Left forelimb (tissue), 1 donor: ENCODE measurements at places on chromosomes 16 and 17.

GRCh38 chr17:17322516-17323510 lies 19.6 kb downstream of the NT5M start:
- no peak for DNase-seq

GRCh38 chr17:42378959-42379594 lies 9.2 kb downstream of the STAT3 start:
- no peak for DNase-seq

DNA sequence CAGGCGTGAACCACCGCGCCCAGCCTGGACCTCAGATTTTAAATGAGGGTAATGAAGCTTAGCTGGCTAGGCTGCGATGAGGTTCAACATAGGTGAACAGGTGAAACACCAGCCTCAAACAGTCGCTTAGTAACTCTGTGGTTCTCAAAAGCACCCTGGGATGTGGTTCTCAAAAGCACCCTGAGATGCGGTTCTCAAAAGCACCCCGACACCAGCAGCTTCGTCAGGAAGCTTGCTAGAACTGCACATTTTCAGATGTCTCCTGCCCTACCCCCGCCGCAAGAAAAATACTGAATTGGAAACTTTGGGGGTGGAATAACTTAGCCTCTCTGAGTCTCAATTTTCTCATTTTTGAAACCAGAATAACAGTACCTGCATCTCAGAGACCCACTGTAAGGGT lies 86.7 kb upstream of the XYLT1 start:
- DNase-seq = no peak

- no peak for DNase-seq
These were observed 188.5 kb downstream of the MAP2K6 start for GRCh38 chr17:69602972-69603371.

- no peak for DNase-seq
These were observed 30.1 kb downstream of the GPRC5B start for GRCh38 chr16:19854543-19854876.

- no peak for DNase-seq
These were observed 73.7 kb downstream of the USP22 start for GRCh38 chr17:20968913-20969616.

DNA sequence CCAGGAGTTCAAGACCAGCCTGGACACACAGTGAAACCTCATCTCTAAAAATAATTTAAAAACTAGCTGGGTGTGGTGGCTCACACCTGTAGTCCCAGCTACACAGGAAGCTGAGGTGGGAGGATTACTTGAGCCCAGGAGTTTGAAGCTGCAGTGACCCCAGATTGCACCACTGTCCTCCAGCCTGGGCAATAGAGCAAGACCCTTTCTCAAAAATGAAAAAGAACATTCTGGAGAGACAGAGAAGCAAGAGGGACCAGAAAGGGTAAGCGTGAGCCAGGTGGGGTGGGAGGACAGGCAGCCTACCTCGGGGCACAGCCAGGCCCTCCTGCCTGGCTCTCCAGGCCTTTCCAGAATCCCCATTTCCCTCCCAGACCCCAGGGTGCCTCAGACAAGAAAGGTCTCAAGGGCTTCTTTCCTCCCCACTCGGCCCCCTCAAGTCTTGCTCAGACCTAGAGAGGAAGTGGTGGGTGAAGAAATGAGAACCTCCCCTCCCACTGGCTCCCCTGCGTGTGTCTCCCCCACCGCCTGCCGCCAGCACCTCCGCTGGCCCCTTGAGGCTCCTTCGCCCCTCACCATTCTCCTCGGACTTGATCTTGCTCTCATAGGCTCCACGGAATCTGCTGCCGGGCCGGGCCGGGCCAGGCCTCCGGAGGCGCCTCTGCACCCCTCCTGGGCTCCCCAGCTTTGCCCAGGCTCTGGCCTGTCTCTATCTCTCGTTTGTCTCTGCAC lies 503 bp downstream of the C16orf54 start:
- no peak for DNase-seq
